ENCODE measurements at places on chromosomes 4 and X.

- peak; percentile 37 for DNase-seq
Observed at GRCh38 chr4:160523231-160523630, 1420.4 kb downstream of the RAPGEF2 start.

GRCh38 chrX:2497961-2498780 is 2.6 kb downstream of the DHRSX start:
- DNase-seq: peak; percentile 29

DNA sequence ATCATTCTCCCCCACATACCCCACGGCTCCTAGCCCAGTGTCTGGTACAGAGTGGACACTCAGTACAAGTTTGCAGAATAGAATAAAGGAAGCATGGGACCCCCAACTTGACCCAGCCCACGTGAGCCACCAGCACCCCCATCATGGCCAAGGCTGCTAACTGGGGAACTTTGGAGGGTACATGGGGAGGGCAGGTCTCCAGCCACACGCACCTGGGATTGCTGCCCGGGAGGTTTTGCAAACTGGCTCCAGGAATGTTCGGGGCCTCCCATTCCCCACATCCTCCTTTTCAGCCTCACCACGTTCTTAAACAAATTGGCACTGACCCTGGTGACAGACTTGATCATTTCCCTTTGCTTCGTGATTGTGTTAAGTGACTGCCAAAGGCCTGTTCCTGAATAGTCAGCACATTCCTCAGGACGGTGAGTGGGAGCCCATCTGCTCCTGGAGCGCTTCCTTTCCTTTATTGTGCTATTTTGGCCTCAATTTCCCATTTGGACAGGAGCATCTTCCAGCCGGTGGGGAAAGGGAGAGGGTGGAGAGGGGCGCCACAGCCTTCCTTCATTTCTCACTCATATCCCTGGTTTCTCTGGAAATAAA is 18.7 kb upstream of the XPNPEP2 start:
- DNase-seq: peak; percentile 35

DNA sequence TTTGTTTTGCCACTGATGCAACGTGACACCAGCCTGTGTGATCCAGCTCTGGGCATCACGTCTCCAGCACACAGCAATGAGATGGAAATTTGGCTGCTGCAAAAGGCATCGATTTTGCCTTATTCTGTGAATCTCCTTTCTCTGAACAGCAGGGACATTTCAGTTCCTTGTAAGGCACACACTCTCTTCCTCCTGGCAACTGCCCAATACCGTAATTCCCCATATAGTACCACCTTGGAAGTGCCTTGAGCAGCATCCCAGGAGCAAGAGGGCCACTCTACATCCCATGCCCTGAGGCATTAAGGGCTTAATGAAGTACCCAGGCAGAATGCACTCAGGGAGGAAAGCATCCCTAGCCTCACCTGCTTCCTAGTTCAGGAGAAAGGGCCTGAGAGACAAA is 10.5 kb upstream of the MAMLD1 start:
- DNase-seq: peak; percentile 48

DNA sequence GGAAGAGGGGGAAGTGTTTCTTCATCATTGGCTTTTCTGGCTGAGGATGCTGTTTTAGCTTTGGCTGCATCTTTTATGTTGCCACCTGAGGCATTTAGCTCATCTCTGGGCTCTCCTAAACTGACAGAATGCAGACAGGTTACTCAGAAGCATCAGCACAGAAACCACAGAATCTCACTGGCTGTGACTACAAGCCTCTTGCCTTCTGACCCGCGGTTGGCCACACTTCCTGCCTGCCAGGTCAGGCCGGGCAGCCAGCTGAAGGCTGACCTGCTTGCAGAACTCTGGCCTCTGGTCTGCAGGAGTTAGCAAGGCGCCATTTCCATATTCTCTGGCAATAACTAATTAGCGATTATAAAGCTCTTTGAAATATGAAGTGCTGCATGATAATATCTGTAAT is 366.5 kb downstream of the MID1IP1 start:
- DNase-seq: no peak

DNA sequence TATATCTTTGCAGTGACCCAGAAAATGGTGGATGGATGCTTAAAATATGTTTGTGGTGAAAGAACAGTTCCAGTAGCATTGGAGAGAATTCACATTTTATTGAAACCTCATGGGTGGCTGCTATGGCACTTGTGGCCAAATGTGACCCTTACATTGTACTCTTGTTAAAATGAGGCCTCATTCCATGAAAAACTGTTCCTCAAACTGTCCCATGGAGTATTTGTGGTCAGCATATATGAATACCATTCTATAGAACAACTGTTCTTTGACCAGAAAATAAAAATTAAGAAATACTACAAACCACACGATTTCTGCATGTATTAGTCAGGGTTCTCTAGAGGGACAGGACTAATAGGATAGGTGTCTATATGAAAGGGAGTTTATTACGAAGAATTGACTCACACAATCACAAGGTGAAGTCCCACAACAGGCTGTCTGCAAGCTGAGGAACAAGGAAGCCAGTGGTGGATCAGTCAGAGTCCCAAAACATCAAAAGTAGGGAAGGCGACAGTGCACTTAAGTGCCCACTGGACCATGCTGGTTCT is 35.1 kb downstream of the GEMIN8 start:
- no peak for DNase-seq

DNA sequence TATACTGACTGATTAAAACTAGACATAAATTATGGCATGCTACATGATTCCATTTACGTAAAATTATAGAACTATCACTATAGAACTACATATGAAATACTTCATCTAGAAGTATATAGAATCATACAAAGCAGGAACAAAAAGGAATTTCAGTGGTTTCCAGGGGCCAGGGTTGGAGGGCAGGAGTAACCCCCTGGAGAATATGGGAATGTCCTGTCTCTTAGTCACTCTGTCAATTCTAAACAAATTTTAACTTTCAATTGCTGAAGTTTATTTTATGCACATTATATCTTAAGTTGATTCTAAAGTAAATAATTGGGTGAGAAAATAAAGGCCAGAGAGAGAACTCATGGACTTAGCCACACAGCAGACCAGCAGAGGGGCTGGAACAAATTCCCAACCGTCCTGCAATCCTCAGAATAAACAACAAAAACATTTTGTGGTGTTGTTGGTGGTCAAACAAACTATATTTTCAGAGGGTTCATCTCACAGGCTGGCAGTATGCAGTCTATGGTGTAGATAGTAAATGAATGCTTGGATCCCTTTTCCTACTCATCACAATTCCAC is 476.9 kb upstream of the SLIT2 start:
- peak; percentile 44 for DNase-seq

GRCh38 chr4:100805538-100805937 is 287.7 kb upstream of the EMCN start:
- DNase-seq: no peak

- DNase-seq: peak; percentile 51
Observed at GRCh38 chrX:28609917-28610613, 22.8 kb downstream of the IL1RAPL1 start.

DNA sequence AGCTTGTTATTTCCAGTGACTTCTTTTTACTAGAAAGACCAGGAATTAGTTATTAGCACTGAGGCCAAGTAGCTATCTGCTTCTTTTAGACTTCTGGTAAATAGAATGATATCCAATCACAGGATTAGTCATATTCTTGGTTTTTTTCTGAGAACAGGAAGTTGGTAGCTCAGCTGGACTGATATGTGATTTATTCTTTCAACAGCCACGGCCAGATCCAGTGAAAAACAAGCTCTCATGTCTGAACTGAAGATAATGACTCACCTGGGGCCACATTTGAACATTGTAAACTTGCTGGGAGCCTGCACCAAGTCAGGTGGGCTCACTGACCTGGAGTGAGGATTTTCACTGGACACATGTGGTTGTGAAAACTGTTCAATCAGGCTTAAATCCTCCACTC is 48.6 kb downstream of the PDGFRA start:
- peak; percentile 85 for DNase-seq

- no peak for DNase-seq
Observed at GRCh38 chr4:100926039-100926717, 408.4 kb upstream of the EMCN start.

DNA sequence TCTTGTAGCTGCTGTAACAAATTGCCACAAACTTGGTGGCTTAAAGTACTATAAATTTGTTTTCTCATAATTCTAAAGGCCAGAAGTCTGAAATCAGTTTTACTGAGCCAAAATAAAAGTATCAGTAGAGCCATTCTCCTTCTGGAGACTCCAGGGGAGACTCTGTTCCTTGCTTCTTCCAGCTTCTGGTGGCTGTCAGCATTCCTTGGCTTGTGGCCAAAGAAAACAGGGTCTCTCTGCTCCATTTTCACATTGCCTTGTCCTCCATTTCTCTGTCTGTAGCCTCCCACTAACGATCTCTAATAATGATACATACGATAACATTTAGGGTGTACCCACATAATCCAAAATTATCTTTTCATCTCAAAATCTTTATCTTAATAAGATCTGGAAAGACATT is 200.4 kb downstream of the MAB21L2 start:
- peak; percentile 27 for DNase-seq

DNA sequence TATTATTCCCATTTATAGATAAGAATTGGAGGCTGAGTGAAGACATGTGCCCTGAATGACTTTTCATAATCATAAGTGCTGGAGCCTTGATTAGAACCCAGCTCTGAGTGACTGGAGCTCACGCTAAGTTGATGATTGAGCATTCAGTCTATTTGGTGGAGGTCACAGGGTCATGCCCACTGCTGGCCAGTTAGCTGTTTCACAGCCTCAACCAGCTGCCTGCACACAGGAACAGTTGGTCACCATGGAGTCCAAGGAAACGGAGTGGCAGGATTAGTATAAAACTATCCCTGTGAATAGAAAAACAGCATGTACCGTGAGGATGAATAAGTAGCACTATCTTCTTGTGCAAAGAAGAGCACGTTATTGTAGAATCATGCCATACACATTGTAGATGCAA is 1.0 kb upstream of the C4orf54 start:
- no peak for DNase-seq

DNA sequence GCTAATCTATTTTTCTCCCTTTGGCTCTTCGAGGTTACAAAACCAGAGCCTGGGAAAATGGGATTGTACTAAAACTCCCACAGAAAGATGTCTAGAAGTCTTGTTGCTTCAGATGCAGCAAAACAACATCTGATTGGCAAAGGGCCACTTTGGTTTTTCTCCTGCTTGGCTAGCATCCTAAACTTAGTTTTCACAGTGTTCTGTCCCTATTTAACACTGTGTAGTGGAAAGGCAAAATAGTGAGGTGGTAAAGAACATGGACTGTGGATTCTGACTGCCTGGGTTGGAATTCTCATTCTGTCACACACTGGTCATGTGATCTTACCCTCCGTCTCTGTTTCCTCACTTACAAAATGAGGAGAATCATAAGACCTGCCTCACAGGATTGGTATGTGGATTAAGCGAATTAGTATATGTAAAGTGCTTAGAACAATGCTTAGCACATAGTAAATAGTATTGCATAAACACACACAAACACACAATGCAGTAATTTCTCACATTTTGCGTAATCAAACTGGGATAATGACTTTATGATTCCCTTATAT is 23.5 kb downstream of the TIGD2 start:
- peak; percentile 95 for DNase-seq

GRCh38 chr4:100782356-100782755 is 264.5 kb upstream of the EMCN start:
- DNase-seq: peak; percentile 16

DNA sequence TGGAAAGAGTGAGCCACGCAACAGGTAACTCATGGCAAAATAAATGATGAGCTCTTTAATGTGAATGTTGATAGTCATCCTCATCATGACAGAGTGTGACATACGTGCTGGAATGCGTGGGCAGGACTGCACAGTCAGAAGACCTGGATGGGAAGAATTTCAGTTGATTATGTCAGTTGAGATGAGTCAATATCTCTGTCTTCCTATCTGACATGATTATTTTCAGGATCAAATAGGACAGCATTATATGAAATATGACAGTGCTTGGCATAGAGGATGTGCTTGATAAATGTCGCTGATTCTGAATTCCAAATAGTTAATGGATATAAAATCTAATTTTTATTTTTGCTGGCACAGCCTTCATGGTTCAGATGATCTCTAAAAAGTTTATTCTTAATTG is 95.1 kb downstream of the IL15 start:
- no peak for DNase-seq

GRCh38 chrX:103687696-103688201 is 1.2 kb upstream of the MORF4L2 start:
- DNase-seq: peak; percentile 86

DNA sequence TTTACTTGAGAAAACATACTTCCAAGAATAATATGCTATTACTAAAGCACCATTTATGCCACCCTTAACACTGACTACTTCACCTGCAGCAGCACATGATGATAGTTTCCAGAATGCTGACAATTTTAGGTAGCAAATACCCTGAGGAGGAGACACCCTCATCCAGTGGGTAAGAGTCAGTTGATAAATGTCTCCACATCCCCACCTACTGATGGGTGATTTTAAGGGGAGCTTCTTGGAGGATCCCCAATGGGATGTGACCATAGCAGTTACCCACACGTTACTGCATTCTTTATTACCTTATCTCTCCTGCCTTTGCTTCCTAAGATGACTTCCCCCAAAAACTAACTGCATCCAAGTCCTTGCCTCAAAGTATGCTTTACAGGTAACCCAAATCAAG is 131.2 kb upstream of the SMARCAD1 start:
- no peak for DNase-seq

GRCh38 chr4:7903791-7904516 is 35.7 kb downstream of the AFAP1 start:
- peak; percentile 93 for DNase-seq

DNA sequence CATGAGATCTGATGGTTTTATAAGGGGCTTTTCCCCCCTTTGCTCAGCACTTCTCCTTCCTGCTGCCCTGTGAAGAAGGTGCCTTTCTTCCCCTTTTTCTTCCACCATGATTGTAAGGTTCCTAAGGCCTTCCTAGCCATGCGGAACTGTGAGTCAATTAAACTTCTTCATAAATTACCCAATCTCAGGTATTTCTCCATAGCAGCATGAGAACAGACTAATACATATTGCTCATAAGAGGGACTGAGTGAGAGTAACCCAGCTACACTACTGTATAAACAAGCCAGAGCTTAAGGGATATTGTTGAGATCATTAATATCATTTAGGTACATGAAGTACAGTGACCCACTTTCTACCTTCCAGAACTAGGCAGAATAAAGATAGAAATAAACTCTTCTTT is 102.9 kb downstream of the TEX13A start:
- DNase-seq: no peak

DNA sequence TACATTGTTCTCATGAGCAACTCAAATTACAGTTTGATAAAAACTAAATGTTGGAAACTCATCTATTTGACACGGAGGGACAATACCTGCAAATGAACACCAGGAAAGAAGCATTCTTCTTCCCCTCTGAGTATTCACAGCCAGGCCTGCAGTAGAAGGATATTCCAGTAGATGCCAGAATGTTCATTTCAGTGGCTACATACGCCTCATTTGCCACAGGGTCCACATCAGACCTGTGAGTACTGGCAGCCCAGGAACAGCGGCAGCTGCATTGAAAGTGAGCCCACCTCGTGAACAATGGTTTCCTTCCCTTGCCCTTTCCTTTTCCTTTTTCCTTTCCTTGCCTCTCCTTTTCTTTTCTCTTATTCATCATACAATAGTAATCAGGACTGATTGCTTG is 81.1 kb upstream of the NEIL3 start:
- DNase-seq: no peak

GRCh38 chr4:15702941-15703403 is at the start of gene BST1:
TSS of gene BST1 (plus strand) at chr4:15703065. CDS start at chr4:15703145, 80 bp downstream.
- DNase-seq: peak; percentile 63
